ENCODE measurements at places on chromosomes 5 and 9.

- no peak for DNase-seq
These were observed 259.9 kb downstream of the SYK start for GRCh38 chr9:91061506-91061905.

DNA sequence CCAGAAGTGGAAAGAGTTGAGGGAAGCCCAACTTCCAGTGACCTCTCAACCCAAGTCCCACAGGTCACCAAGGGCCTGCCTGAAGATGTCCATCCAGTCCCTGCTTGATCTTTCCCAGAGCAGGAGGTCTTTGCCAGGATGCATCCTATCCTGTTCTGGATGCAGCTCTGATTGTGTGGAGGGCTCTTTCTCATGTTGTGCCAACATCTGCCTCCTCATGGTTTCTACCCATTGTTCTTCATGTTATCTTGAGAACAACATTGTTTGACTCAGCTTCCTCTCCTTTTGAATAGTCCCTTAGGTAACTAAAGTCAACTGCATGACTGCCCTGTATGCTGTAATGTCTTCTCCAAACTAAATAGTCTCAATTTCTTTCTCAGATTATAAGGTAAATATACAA is 169.3 kb downstream of the CCDC192 start:
- no peak for DNase-seq

DNA sequence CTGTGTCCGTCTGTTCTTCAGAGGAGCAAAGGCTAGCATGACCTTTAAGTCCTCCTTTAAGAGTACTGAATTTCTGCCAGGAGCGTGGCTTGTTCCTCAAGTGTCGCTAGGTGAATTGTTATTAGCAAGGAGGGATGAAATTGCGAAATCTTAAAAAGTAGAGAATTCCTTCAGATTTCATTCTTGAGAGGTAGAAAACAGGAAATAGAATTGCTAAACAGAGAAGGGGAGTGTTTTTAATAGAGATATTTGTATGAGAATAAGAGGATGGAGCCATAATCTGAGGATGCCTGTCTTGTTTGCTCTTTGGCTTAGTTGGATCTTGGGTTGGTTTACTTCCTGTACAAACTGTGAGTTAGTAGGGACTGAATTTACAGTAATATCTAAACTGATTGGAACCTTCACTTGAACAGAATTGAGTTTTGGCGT is 39.2 kb downstream of the EXOSC2 start:
- no peak for DNase-seq

DNA sequence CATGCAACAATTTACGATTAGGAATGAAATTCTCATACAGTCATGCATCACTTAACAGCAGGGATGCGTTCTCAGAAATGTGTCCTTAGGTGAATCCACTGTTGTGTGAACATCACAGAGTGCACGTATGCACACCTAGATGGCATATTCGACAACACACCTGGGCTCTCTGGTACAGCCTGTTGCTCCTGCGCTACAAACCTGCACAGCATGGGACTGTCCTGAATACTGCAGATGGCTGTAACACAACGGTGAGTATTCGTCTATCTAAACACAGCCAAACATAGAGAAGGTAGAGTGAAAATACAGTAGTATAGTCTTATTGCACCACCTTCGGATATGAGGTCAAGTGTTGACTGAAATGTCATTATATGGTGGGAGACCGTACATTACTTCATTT is 44.0 kb upstream of the LCP2 start:
- no peak for DNase-seq

DNA sequence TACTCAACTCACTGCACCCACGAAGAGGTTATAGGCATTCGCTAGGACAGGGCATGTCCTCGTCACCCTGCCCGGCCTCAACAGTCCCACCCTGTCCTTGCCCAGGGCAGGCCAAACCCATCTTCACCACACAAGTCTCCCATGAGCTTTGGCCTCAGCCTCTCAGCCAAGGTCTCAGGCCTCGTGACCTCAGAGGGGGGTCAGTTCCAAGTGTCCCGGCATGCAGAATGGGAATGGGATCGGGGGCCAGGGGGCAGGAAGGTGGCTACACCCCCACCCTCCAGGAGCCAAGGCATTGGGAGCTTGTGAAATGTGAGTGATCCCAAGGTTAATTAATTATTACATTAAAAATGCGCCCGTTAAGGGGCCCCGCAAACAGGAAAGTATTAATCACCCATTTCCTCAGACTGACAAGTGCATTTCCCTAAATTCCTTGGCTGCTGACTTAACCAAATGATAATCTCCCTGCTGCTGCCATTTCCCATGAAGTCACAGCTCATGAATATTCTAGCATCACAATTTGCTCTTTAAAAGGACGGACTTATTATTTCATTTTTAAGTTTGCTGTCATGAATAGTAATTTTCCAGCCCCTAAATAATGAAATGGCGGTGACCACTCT is 8.0 kb upstream of the UBAC1 start:
- no peak for DNase-seq

Measured in AG04449 (cell line).